ENCODE measurements at places on chromosomes 2 and 18. TPM values are rescaled to one million over a fixed set of nuclear protein-coding genes. Genes with fewer than 3 reads are reported as not detected.
A peak's percentile ranks its signal among the peaks of the same experiment; 100 is the strongest.

DNA sequence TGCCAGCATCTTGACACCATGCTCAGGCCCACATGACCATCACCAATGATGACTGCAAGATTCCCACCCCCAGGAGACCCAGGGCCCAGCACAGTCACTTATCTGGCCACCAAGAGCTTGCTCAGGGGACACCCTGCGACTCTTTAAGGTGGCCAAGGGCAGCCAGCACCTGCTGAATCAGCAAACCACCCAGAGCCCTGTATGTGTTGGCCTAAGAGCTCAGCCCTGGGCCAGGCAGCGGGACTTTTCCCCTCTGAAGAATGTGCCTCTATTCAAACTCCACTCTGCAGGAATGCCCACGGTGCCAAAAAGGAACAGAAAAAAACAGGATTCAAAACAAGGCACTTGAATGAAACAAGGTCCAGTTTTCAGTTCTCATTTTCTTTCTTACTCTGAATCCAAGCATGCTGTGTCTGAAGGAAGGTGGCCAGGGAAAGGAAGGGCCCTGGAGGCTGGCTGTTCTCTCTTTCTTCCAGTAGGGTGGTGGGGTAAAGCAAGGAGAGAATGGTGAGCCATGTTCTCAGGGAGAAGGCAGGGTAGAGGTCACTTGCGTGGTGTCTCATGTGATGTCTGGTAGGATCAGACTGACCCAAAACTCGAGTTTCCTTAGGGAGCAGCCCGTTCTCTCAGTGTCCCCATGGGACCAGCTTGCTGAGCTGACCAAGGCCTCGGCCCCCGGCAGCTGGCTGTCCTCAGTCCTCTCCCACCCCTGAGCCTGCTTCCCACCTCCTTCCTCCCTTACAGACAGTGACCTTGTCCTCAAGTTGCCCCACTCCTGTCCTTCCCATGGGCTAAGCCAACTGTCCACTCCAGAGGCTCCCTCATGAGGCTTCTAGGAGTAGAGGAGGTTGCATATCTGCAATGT lies 150.0 kb downstream of the RNF152 start:
- DNase-seq: no peak

- DNase-seq: no peak
These were observed 66.3 kb downstream of the POLR1A start for GRCh38 chr2:86039178-86039962.

The ALPI gene
- not detected for total RNA-seq

The PROKR1 gene
- total RNA-seq: not detected

- DNase-seq: no peak
These were observed 30.6 kb downstream of the CYB5A start for GRCh38 chr18:74261053-74261713.

DNA sequence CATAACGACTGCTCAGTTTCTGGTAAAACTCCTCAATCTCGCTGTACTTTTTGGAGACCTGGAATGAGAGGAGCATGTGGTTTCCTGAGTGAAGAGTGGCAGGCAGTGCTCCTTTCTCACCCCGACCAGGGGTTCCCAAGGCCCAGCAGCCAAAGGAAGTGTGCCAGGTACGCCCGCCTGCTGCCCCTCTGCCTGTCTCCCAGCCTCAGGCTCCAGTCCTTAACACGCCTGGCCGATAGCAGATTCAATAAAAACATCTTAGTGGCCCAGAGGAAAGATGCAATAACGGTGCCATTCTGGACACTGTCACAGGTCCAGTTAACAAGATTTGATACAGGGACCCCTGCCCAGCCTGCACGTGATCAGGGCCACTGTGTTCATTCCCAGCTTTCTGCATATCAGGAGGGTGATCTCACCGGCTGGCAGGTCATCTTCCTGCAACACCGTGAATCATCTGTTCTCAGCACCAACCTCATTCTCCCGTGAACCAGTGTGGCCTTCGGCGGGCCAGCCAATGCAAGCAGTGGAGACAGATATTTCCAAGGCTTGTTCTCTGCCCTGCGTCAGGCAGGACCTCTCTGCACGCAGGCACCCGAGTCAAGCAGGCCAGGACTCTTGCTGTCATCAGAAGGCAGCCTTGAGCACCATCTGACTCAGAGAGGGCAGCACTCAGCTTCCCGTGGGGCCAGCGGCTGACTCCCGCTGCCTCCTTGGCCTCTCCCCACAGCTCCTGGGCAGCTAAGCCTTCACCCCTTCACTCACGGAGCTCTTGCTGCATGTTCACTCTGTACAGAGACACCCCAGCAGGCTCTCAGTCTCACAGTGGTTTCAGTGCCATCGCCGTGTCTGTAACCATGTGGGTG lies 9.5 kb downstream of the HS1BP3 start:
- DNase-seq: peak; percentile 43

GRCh38 chr2:108271691-108272253 lies 16.9 kb upstream of the SULT1C2 start:
- DNase-seq: peak; percentile 72

- no peak for DNase-seq
These were observed 11.9 kb upstream of the SLC40A1 start for GRCh38 chr2:189592353-189592984.

- peak; percentile 97 for DNase-seq
These were observed 133.3 kb downstream of the GFPT1 start for GRCh38 chr2:69253611-69254301.

DNA sequence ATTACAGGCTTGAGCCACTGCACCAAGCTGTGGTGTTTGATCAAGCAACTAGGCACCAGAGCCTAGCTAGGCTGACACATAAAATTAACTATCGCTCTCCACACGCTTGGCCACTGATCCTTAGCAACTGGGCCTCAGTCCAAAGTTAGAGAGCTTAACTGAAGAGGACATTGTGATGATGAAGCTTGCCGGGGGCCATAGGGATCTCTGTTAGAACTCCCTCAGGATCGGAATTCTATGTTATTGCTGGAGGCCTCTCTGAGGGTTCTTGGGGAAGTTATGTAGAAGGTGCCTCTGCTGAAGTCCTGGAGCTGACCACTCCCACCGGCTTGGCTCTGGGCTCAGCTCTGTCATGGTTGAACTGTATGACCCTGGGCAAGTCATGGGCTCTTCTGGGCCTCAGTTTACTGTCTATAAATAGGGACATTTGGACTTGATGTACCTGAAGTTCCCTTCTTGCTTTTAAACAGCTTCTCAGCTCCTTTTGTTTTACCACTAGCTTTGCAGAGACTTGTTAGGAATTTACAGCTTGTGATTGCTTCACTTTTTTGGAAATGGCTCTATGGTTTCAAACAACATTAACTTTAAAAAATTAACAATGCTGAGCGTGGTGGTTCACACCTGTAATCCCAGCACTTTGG lies 44.1 kb downstream of the GATA6 start:
- peak; percentile 66 for DNase-seq

The KDSR gene
- total RNA-seq: 42.6 TPM

GRCh38 chr18:42619771-42620170 lies 495.7 kb downstream of the RIT2 start:
- DNase-seq: no peak

The OXER1 gene
- 0.26 TPM for total RNA-seq

The ALLC gene
- total RNA-seq: not detected

DNA sequence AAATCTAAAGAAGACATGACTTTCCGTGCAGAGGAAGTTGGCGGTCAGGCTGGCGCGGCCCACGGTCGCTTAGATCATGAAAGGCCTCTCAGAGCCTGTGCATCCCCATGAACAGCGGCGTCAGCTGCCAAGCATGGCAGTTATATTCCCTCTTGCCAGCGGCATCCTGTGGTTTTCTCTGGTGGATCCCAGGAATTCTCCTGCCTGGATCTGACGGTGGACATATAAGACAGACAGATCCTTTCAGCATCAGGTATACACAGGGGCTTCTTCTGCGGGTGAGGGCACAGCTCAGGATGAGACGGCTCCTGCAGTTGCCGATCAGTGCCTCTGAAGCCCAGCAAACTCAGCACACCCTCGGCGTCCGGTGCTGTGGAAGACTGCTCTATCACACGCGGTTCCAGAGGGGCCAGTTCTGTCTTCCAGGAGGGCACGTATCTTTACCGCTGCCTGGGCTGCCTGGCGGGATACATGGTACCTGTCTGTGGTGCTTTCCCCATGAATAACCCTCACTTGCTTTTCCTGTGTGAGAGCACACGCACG lies 157.8 kb downstream of the LDLRAD4 start:
- peak; percentile 49 for DNase-seq

DNA sequence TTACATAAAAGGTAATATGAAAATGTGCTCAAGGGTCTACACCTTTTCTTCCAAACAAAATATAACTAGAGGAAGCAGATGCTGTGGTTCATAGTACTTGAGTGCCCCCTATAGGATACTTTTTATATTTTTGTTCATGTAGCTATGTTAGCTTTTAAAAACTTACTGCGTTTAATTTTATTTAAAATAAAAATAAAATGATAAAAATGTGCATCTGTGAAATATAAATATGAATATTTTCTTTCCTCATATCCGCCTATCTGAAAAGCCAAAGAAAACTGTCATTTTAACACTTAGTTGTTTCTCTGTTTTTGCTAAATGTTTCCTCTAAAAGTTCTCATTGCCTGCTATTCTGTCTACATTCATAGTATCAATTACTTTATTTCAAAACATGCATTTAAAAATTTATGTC lies 9.6 kb upstream of the LRP1B start:
- peak; percentile 57 for DNase-seq

DNA sequence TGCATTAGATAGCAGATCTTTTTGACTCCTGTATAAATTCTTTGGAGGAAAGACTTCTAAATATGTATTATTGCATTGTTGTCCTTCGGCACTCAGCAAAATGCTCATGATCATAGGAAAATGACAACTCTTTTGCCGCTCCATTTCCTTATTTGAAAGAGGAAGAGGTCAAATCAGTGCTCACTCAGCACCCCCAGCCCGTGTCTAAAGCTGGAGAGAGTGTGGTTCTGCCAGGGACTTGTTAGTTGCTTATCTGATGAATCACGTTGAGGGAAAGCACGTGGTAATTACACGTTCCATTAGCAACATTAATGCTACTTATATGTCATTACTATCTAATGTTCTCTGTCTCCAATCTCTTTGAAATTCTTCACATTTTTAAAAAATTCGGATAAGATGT lies 46.0 kb upstream of the MBP start:
- DNase-seq: peak; percentile 30

GRCh38 chr2:88885679-88886416 lies 194.4 kb downstream of the RPIA start:
- no peak for DNase-seq

The FOXI3 gene
- not detected for total RNA-seq

GRCh38 chr2:127397568-127398238 lies 9.9 kb upstream of the MAP3K2 start:
- DNase-seq: no peak

Measured in fibroblast of lung (primary cell).